ENCODE measurements at places on chromosomes 3 and 15.

DNA sequence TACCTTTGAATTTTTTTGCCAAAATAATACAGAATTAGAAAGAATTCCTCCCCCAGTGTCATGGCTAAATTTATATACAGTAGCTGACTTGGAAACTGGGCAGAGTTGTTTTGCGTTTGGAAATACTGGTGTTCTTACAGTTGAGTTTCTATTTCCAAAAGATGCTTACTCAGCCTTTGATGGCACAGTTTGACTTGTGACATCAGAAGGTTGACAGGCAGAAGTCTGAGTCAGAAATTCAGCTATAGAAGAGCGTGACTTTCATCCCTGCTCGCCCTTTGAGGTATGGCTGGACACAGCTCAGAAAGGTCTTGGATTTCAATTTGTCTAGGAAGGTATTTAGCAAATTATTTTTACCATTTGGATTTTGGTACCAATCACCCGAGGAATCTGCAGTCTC lies 175.8 kb downstream of the VGLL4 start:
- no peak for DNase-seq

- no peak for DNase-seq
These were observed 50.0 kb downstream of the RLBP1 start for GRCh38 chr15:89171136-89172072.

DNA sequence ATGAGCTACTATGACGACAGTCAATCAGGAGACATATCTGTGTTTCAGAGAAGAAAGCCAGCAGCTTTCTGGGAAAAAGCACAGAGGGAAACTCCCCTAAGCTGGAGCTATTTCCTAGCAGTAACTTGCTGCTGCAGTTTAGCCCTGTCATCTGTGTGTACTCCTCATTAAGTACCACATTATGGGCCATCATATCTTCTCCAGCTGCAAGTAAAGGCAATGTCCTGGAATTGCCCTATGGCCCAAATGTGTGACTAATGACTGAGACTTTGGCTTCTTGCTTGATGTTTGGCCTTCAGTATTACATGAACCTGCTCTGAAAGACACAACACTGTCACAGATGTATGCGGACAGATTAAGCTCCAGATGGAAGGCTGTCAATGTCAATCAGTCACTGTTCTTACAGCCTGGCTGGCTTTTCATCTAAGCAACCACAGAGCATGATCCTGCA lies 190.8 kb downstream of the FHIT start:
- no peak for DNase-seq

GRCh38 chr3:172384836-172385235 lies 63.4 kb downstream of the GHSR start:
- DNase-seq, result no peak

- DNase-seq, result no peak
These were observed 19.0 kb downstream of the FAN1 start for GRCh38 chr15:30922480-30923311.

GRCh38 chr3:23775254-23775909 lies 30.4 kb upstream of the UBE2E1 start:
- DNase-seq, result no peak

GRCh38 chr15:47991357-47991756 lies 129.4 kb upstream of the SLC24A5 start:
- peak; percentile 6 for DNase-seq

GRCh38 chr3:7461202-7461825 lies 600.4 kb downstream of the GRM7 start:
- no peak for DNase-seq

Measured in fibroblast of the conjunctiva (primary cell).